ENCODE measurements at places on chromosomes 3 and 15.
A peak's percentile ranks its signal among the peaks of the same experiment; 100 is the strongest.

GRCh38 chr3:30655187-30655812, 48.9 kb downstream of the TGFBR2 start:
- peak; percentile 60 for DNase-seq

DNA sequence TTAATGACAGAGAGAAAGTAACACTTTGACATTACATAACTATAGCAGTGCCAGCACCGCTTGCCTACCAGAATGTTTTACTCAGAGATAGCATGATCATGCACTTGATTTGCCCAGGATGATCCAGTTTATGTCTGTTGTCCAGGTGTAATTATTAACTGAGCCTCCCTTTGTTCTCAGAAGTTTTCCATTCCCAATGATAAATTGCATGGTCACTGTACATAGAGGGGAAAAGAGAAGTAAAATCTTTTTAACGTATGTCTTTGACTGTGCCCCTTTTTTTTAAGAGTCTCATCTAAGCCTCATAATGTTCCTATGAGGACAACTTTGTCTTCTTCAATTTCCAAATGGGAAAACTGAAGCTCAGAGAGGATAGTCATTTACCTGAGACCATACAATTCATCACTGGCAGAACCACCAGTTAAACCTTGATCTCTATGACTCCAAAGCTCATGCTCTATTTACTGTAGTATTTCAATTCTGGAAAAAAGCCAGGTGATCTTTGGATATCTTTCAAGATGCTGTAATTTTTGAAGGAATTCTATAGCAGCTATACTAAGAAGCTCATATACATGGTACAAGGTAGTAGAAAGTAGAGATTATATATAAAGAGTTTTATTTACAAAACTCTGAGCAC, 25.1 kb downstream of the C3orf85 start:
- DNase-seq = no peak

DNA sequence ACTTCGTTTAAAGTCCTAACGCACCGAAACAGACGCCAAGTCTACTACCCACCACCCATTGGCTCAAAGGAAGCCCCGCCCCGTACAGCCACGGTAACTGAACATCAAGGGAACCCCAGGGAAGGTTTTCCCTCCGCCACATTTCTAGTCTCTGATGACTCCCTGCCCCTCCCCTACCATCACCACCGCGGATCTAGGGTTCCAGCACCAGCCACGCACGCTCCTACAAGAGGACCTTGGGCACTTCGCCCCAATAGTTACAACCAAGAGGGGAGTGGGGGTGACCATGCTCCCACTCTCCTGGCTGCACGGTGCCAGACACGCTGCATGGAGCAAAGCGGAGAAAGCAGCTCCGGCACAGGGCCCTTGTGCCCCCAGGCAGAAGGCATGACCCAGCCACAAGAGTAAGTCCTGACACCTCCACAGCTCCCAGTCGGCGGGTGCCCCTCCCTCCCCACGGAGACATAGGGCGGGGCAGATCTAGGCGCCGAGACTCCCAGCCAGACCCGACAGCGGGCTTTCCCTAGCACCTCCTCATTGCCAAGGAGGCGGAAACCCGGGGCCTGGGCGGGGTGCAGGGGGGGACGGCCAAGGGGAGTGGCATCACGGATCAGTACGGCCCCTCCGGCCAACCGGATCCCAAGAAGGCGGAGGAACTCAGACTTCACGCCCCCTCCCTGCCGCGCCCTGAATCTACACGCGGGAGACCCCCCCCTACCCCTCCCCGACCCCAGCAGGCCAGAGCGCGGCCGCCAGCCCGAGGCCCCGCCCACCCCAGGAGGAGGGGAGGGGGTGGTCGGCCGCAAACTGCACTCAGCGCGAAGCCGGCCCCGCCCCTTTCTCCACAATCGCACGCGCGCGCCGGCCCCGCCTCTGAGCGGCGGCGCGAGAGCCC, 936 bp downstream of the SIN3A start:
- peak; percentile 95 for DNase-seq

DNA sequence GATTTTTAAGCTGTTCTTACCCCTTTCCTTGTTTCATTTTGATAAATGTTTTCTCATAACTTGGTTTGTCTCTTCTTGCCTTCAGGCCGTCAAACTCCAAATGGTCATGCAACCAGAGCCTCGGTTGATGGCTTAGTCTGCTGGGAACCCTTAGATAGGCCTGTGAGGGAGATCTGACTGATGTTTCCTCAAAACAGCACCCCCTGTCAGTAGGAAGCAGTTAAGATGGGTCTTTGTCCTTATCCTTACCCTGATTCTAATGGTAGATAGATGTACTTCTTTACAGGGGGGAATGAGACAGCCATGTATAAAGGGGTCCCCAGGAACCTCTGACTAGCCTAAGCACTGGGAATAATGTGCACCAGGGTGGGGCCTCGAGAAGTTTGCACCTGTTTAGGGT, 16.3 kb upstream of the OR5H1 start:
- no peak for DNase-seq

DNA sequence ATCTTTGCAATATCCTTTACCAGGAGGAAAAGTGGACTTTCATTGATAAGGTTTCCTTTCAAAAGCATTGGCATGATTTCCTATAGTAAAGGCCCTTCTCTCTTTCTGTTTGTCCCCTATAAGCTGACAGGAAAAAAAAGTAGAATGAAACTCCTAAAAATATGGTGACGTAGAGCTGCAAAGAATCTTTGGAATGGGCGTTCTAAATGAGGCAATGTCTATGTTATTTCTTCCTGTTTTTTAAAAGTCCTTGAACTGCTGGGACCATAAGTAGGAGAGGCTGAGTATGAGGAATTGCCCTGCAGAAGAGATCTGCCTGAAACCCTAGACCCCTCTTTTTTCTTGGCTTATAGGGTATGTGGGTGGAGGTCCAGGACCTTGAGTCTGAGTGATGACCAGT, 17.2 kb downstream of the ST3GAL6 start:
- no peak for DNase-seq

GRCh38 chr3:16359331-16359730, 94.3 kb downstream of the OXNAD1 start:
- DNase-seq = no peak

GRCh38 chr3:43011638-43012037, 32.5 kb downstream of the GASK1A start:
- no peak for DNase-seq

DNA sequence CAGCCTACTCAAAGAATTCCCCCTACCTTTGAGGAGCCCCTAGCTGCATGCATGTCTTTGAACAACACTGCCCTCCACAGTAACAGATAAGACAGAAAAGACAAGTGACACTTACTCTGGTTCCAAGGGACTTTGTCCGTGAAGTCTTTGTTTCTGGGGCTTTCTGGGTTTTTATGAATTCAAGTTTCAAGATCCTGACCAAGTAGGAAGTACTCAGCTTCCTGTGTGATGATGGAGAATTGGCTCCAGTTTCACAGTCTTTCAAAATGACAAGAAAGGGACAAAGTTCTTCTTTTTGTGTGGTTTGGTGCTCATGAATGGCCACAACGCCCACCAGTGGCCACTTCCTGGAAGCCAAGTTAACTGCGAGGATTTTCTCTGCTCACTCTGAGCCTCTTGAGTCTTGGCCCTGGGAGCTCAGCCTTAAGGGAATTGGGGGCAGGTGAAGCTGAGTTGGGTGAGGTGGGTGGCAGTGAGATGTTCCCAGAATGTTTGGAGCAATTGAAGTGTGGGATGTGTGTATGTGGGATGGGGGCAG, at the start of gene CCR1:
Gene CCR1 (minus strand): TSS at position 147 of the 538 bp plus-strand sequence. CDS start 4,000 bp downstream, outside the sequence.
- DNase-seq = peak; percentile 56

- DNase-seq = no peak
Observed at GRCh38 chr3:34141841-34142337, 343.5 kb downstream of the PDCD6IP start.

DNA sequence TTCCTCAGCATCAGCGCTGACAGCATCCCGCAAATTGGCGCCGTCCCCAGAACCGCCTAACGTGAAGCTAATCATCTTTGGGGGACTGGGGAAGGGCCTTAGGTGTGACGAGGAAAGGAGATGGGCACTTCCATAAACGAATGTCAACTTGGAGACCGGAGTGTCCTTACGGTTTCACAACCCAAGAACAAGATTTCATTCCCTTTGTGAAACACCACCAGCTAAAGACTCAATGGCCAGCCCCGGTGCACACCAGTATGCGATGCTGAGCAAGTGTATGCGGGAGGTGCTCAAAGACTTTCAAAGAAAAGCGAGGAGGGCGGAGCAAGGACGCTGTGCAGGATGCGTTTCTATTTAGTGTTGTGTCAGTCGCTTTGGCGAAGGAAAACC, 759 bp upstream of the TTBK2 start:
- peak; percentile 46 for DNase-seq

DNA sequence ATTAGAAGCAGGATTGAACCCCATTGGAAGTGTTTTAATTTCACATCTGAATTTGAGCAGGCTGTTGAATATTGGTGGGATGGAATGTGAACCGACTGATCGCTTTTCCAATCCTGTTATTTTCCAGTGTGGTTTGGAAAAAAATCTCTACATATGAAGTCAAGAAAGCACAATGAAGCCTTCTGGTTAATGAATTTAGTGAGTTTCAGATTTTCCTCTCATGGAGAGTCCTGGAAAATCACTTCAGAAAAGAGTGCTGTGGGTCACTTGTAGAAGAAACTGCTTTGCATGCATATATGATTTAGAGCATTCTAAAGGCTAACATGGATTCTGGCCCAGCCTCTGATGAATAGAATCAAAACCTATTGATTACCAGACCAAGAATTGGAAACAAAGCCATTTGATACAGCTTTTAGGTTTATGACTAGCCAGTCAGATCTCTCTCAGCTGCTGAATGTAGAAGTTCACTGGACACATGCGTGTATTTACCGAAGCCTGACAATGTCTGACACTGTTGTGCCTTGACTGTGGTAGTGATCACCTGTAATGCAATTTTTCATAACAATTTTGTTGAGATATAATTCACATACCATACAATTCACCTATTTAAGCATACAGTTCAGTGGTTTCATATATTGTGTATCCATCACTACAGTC, 121.9 kb downstream of the FNDC3B start:
- DNase-seq = no peak

DNA sequence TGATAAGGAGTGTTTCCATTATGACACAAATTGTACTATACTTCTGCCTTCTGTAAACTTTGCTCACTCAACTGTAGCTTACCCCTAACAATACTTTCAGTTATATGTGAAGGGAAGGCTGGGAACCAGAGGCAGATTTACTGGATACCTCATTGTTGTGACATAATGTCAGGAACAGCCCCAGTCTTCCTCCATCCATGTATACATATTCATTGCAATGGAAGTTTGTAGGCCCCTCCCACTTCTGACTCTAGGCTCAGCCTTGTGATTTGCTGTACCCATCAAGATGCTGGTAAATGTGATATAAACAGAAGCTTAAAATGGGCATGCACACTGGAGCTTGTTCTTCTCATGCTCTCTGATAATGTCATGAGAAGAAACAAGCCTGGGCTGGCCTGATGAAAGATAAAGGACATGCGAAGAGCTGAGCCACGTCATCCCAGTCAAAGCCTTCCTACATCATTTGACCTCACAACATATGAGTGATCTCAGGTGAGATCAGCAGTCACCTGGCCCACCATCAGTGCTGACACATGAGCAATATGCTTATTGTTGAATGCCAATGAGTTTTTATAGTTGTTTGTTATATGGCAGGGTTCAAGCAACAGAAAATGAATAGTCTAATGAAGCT, 267.8 kb downstream of the GAP43 start:
- DNase-seq = no peak

DNA sequence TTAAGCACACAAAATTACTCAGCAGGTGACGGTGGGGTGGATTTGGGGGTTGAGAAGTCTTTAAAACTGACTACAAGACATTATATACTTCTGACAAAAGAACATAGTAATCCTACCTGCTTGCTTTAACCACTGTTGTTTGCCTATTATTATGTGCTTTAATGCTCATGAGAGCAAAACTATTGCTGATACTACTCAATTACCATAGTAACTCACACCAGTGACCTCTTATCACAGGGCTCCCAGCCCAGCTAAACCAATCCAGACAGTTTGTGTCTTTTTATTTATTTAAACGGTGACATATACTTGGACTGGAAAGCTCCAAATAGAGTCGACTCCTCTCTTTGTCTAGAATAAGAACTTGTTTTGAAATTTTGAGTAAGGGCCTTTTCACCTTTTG, 42.8 kb upstream of the FEZF2 start:
- no peak for DNase-seq

- DNase-seq = peak; percentile 77
Observed at GRCh38 chr15:76139368-76140073, 79.7 kb downstream of the TMEM266 start.

DNA sequence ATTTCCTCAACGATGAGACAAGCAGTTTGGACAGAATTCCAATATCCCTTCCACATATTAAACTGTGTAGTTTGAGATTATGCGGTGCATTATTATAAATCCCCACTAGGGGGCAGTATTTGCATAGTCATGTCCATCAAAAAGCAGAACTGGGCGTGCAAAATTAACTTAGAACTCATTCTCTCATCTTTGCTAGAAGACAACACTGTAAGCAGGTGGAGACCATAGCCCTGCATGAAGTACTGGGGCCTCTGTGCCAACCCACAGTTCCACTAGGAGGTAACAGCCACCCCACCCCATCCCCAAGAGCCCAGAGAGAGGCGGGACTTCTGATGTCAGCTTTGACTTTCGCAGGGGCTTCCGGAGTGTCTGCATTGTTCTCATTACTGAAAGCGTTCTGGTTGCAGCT, 106.6 kb upstream of the TMC3 start:
- peak; percentile 32 for DNase-seq

GRCh38 chr15:97661796-97662195, 298.7 kb upstream of the ARRDC4 start:
- no peak for DNase-seq

GRCh38 chr15:38666865-38667510, 102.4 kb upstream of the RASGRP1 start:
- no peak for DNase-seq

GRCh38 chr3:12342151-12342550, 53.3 kb downstream of the PPARG start:
- DNase-seq = no peak

DNA sequence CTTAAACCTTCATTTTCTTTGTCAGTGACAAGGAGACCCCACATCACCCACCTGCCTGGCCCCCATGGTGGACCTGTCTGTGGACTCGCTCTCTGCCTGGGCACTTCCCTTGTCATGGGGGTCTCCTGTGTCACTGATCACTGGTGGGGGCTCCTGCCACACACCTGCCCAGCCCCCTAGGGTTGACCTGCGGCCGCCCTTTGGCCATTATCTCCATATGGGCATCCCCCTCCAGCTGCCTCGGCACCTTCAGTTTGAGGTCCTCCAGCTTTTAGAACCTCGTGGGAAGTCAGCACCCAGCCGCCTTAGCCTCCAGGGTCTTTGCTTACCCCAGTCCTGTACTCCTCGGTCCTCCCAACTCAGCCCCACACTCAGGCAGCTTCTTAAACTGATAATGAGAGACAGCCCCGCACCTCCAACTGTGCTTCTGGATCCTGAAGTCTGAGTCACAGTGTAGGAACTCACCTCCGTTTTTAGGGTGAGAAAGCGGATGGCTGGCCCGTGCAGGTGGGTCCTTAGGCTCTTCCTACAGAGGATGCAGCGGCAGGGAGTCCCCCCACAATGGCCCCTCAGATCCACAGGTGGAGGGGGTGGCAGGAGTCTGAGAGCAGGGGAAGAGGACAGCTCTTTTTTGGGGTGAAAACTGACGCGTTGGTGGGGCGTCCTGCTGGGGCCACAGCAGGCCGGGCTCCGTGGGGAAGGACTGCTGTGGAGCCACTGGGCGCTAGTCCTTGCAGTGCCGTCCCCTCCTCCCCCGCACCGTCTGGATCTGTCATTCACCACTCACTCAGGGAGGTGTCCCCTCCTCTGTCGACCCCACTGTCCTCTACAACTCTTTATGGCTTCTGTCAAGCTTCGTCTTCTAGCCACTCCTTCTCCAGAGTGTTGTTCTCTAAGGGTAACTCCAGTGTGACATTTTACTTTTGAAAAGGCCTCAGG, 8.7 kb upstream of the PRR23E start:
- DNase-seq = no peak

GRCh38 chr15:88882785-88883184, 12.6 kb downstream of the HAPLN3 start:
- DNase-seq = no peak
